Left ventricle myocardium inferior (tissue), 1 donor: ENCODE measurements at places on chromosomes 3 and 15.

DNA sequence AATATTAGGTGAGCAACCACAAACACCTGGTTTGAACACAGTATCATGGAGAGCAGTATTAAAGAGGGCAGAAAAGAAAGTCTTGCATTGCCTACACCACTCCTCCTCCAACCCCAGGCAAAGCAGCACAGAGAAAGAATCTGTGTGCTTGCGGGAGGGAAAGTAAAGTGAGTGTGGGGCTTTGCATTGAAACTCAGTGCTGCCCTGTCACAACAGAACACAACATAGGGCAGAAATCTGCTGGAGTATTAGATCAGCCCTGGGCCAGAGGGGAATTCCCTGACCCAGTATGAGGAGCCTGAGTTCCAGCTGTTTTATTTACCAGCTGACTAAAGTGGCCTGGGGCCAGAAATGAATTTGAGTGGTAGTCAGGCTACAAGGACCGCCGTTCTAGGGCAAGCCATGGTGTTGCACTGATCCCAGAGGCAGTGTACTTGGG, 75.5 kb downstream of the SPATA16 start:
- DNase-seq: no peak
- H3K27ac ChIP-seq: no peak overlapping the region
- H3K4me3 ChIP-seq: no peak overlapping the region
- no peaks in the 10 kb centered on the region for H3K4me1 ChIP-seq

GRCh38 chr15:48928877-48929538, 34.7 kb downstream of the SHC4 start:
- H3K4me3 ChIP-seq: no peak overlapping the region
- H3K27ac ChIP-seq: no peak overlapping the region
- no peaks in the 10 kb centered on the region for H3K36me3 ChIP-seq
- H3K4me1 ChIP-seq: no peaks in the 10 kb centered on the region

GRCh38 chr3:134342259-134342658, 32.0 kb downstream of the AMOTL2 start:
- no peak for DNase-seq
- peaks cover 5% of the 10 kb centered on the region for H3K4me1 ChIP-seq
- H3K27me3 ChIP-seq: no peaks in the 10 kb centered on the region
- H3K27ac ChIP-seq: no peak overlapping the region

GRCh38 chr3:81666502-81667121, 94.8 kb downstream of the GBE1 start:
- DNase-seq: no peak
- no peak overlapping the region for H3K27ac ChIP-seq
- peaks cover 11% of the 10 kb centered on the region for H3K36me3 ChIP-seq
- no peaks in the 10 kb centered on the region for H3K27me3 ChIP-seq
- no peak overlapping the region for H3K4me3 ChIP-seq

DNA sequence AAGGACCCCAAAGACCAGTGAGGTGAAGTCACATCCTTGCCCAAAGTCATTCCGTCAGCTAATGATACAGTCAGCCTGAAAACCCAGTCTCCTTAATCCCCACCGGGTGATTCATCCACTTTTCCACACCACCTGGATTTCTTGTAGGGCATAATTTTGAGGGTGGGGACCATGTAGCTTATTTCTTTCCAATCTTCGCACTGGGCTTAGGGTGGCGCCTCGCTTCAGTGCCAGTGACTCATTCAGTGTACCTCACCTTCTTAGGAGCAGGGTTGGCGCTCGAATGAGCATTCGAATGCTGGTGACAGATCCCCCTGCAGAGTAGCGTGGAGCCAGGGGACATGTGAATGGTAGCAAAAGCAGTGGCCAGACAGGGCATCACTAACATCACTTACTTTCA, 24.0 kb downstream of the BMF start:
- no peaks in the 10 kb centered on the region for H3K36me3 ChIP-seq
- H3K4me3 ChIP-seq: no peak overlapping the region
- DNase-seq: no peak
- H3K27me3 ChIP-seq: no peaks in the 10 kb centered on the region
- H3K27ac ChIP-seq: no peak overlapping the region

DNA sequence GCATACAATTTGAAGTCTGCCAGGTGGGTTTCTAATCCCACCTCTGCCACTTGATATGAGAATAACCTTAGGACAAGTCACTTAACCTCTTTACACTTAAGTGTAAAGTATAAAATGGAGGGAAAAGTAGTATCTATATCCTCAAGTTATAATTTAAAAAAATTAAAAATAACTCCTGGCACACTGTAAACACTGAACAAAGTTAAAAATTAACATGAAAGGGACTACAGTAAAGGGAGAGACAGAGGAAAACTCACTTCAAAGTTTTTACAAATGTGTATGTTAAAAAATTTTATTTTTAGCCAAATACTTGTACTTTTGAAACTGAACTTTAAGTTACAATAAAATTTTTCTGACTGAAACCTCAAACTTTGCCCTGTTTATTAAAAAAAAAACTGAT, 49.6 kb downstream of the PLOD2 start:
- peaks cover 7% of the 10 kb centered on the region for H3K4me1 ChIP-seq
- H3K4me3 ChIP-seq: no peak overlapping the region
- no peak for DNase-seq
- no peak overlapping the region for H3K27ac ChIP-seq
- H3K27me3 ChIP-seq: no peaks in the 10 kb centered on the region

- no peak for DNase-seq
- H3K4me3 ChIP-seq: no peak overlapping the region
- no peaks in the 10 kb centered on the region for H3K4me1 ChIP-seq
- no peaks in the 10 kb centered on the region for H3K36me3 ChIP-seq
- H3K27ac ChIP-seq: no peak overlapping the region
Observed at GRCh38 chr15:89947385-89947784, 34.6 kb upstream of the ARPIN start.

- no peak overlapping the region for H3K27ac ChIP-seq
- no peaks in the 10 kb centered on the region for H3K36me3 ChIP-seq
- no peak overlapping the region for H3K4me3 ChIP-seq
- DNase-seq: no peak
- H3K4me1 ChIP-seq: no peaks in the 10 kb centered on the region
Observed at GRCh38 chr3:20747741-20748140, 561.7 kb upstream of the SGO1 start.

- H3K27ac ChIP-seq: peak overlapping the region; percentile 79
- H3K4me3 ChIP-seq: no peak overlapping the region
- peaks cover 30% of the 10 kb centered on the region for H3K36me3 ChIP-seq
- H3K27me3 ChIP-seq: no peaks in the 10 kb centered on the region
- H3K4me1 ChIP-seq: peaks cover 60% of the 10 kb centered on the region
Observed at GRCh38 chr15:90598031-90598577, 68.4 kb downstream of the CRTC3 start.

- no peak overlapping the region for H3K4me3 ChIP-seq
- peak overlapping the region; percentile 81 for H3K27ac ChIP-seq
Observed at GRCh38 chr3:108006881-108007331, 83.9 kb downstream of the CD47 start.

DNA sequence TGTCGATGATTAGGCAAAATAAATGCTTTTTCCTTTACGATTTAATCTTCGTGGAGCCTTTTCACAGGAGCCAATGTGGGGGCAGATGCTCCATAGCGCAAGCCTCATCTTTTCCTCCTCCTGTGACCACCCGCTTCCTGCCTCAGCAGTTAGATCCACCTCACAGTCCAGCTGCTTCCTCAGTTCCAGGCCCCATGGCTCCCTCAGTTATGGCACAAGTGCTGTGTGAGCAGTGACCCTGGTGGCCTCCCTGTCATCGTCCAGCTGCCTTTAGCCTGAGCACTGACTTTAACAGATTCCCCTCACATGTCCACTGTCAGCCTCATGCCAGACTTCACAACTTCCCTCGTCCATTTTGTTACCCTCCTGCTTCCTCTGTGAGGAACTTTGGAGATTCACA, 424.6 kb upstream of the GBE1 start:
- H3K4me1 ChIP-seq: no peaks in the 10 kb centered on the region
- H3K27ac ChIP-seq: no peak overlapping the region
- no peaks in the 10 kb centered on the region for H3K27me3 ChIP-seq

- peaks cover 97% of the 10 kb centered on the region for H3K36me3 ChIP-seq
- H3K27ac ChIP-seq: peak overlapping the region; percentile 88
- peaks cover 42% of the 10 kb centered on the region for H3K4me1 ChIP-seq
- no peaks in the 10 kb centered on the region for H3K27me3 ChIP-seq
- H3K4me3 ChIP-seq: no peak overlapping the region
Observed at GRCh38 chr15:85730001-85730820, 64.5 kb downstream of the KLHL25 start.

DNA sequence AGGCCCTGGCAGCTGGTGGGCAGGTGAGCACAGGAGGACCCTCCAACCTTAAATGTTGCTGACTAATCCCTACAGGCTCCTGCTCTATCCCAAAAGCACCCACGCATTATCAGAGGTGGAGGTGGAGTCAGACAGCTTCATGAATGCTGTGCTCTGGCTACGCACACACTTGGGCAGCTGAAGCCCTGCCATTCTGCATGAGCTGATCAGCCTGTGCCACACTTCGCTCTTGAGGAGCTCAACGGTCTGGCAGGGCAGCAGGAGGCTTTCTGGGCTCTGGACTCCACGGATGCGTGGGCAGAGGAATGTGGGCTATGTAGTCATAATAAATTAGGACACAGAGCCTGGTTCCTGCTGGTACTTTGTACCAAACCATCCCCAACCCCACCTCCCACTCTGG, 6.1 kb downstream of the MST1 start:
- DNase-seq: no peak
- no peak overlapping the region for H3K4me3 ChIP-seq
- H3K4me1 ChIP-seq: peaks cover 9% of the 10 kb centered on the region
- H3K36me3 ChIP-seq: peaks cover 58% of the 10 kb centered on the region

- peaks cover 19% of the 10 kb centered on the region for H3K4me1 ChIP-seq
- H3K27me3 ChIP-seq: no peaks in the 10 kb centered on the region
- peak; percentile 69 for DNase-seq
Observed at GRCh38 chr3:41026394-41027177, 172.7 kb upstream of the CTNNB1 start.

DNA sequence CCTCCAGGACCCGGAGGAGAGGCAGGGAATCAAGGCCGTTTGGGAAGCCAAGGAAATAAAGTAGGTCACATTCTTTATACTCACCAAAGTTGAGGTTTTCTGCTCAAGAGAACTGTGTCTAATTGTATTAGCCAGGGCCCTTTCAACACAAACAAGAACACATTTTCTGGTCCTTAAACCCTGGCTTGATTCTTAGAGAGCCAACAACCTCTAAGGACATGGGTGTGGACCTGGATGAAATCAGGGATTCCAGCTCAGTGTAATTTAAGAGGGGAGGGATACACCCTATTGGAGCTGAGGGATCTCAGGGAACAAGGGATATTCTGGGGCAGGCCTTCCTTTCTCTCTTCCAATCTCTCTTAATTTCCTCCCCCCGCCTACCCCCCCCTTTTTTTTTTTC, 104.8 kb downstream of the COL6A6 start:
- DNase-seq: no peak
- no peak overlapping the region for H3K27ac ChIP-seq
- no peaks in the 10 kb centered on the region for H3K27me3 ChIP-seq
- no peaks in the 10 kb centered on the region for H3K36me3 ChIP-seq
- no peaks in the 10 kb centered on the region for H3K4me1 ChIP-seq

DNA sequence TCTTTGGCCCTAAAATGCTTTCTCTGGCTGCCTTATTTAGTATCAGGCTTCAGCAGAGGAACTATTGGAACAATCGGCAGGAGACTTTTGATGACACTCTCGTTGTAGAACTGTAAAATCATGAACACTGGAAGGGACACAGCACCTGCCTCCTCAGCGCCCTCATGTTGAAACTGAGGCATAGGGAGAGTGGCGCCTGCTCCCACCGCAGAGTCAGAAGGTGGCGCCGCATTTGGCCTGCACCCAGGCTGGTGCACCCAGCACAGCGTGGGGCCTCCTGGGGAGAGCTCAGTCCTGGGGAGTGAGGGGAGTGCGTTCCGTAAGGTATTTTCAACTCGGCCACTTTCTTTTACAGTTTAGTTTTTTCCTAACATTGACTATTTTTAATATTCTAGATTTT, 78.2 kb upstream of the BLM start:
- H3K27ac ChIP-seq: no peak overlapping the region
- no peak overlapping the region for H3K4me3 ChIP-seq
- H3K4me1 ChIP-seq: no peaks in the 10 kb centered on the region
- peaks cover 76% of the 10 kb centered on the region for H3K36me3 ChIP-seq

DNA sequence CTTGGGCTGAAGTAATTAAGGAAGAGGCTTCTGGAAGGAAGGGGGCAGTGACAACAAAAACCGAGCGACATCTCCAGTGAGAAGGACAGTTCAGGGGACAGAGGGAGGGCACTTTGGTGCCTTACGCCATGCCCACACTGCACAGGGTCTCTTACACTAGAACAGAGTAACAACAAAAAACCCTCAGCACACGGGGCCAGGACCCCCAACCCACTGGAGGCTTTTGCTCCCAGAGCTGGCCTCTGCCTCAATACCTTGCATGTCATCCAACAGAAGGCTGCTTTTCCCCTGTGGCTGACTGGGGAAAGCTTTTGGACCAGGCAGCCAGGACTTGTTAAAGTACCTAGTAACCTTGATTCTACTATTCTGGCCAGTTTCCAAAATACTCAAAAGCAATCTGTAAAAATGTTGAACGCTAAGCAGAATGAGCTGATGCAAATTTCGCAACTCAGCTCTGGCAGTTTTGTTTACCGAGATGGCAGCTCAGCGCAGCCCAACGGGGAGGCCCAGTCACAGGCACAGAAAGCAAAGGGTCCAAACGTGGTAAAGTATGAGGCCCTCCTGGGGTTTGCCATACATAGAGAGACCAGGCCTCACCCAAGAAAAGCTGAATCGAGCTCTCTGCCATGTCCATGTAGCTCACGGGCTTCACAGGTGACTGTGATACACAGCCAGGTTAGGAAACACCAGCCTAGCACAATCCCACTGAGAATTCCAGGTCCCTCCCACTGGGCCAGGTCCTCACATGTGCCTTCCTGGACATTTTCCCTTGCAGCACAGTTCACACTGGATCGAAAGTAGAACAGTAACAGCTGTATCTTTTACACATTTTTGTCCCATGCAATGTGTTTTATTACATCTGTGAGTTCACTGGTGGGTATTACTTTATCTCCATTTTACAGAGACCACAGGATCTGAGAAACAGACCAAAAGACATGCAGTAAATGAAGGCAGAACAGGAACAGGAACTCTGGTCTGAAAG, 6.0 kb downstream of the CHCHD4 start:
- H3K36me3 ChIP-seq: peaks cover 47% of the 10 kb centered on the region
- H3K4me1 ChIP-seq: peaks cover 33% of the 10 kb centered on the region
- H3K27me3 ChIP-seq: no peaks in the 10 kb centered on the region
- DNase-seq: no peak
- H3K27ac ChIP-seq: peak overlapping the region; percentile 17

- no peak for DNase-seq
- H3K36me3 ChIP-seq: no peaks in the 10 kb centered on the region
- H3K4me3 ChIP-seq: no peak overlapping the region
- no peak overlapping the region for H3K27ac ChIP-seq
- H3K27me3 ChIP-seq: no peaks in the 10 kb centered on the region
Observed at GRCh38 chr3:17806201-17806600, 63.8 kb upstream of the TBC1D5 start.

- H3K27ac ChIP-seq: peak overlapping the region; percentile 3
- no peak for DNase-seq
- H3K4me3 ChIP-seq: no peak overlapping the region
- peaks cover 85% of the 10 kb centered on the region for H3K4me1 ChIP-seq
- no peaks in the 10 kb centered on the region for H3K27me3 ChIP-seq
- no peaks in the 10 kb centered on the region for H3K36me3 ChIP-seq
Observed at GRCh38 chr15:77416954-77417353, 3.0 kb downstream of the PEAK1 start.

GRCh38 chr15:30953183-30953582, 38.2 kb downstream of the MTMR10 start:
- no peaks in the 10 kb centered on the region for H3K27me3 ChIP-seq
- peaks cover 88% of the 10 kb centered on the region for H3K36me3 ChIP-seq
- peaks cover 29% of the 10 kb centered on the region for H3K4me1 ChIP-seq
- H3K4me3 ChIP-seq: no peak overlapping the region
- no peak for DNase-seq

- no peaks in the 10 kb centered on the region for H3K27me3 ChIP-seq
- H3K36me3 ChIP-seq: peaks cover 10% of the 10 kb centered on the region
- H3K4me1 ChIP-seq: peaks cover 73% of the 10 kb centered on the region
Observed at GRCh38 chr3:16482770-16483531, 30.5 kb downstream of the RFTN1 start.
